ENCODE measurements at places on chromosomes 12 and 14.

DNA sequence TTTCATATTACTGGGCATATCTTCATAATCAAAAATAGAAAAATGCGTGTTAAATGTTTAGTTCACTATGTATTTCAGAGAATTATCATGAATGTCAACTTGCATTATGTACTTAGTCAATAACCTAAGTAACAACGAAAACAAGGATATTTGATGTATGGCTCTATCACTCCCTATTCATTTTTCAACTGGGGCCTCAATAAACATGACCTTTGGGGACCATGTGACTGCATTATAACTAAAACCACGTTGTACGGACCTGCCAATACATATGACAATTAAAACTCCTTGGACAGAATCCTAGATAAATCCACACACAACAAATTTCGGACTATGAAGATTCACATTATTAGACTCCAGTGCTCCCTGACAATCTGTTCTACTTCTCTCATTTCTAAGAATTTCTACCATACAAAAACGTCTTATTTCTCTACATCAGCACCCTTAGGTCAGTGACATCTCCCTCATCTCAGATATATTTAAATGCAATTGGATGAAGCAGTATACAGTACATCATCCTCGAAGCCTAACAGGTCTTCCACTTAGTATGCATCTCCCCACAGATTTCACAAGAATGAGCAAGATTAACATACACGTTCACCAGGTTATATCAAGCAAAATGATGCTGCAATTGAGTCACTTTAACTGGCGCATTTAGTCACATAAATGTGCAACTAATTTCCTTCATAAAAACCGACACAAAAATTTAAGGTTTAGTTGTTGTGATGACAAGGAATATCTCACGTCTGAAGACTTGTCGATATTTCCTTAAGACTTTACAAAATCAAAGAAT lies 1.5 kb downstream of the UBE2N start:
- no peak for DNase-seq

DNA sequence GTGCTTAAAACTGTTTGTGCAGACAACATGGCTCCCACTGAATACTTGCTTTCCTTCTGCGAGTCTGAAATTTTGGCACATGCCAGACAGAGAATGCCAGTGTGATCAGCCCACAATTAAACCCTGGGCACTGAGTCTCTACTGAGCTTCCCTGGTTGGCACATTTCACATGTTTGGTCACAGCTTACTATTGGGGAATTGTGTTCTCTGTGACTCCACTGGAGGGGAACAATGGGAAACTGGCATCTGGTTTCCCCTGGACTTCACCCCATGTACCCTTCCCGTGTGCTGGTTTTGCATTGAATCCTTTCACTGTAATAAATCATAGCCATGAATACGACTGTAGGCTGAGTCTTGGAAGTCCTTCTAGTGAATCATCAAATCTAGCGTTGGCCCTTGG lies 64.9 kb downstream of the EFCAB11 start:
- no peak for DNase-seq

DNA sequence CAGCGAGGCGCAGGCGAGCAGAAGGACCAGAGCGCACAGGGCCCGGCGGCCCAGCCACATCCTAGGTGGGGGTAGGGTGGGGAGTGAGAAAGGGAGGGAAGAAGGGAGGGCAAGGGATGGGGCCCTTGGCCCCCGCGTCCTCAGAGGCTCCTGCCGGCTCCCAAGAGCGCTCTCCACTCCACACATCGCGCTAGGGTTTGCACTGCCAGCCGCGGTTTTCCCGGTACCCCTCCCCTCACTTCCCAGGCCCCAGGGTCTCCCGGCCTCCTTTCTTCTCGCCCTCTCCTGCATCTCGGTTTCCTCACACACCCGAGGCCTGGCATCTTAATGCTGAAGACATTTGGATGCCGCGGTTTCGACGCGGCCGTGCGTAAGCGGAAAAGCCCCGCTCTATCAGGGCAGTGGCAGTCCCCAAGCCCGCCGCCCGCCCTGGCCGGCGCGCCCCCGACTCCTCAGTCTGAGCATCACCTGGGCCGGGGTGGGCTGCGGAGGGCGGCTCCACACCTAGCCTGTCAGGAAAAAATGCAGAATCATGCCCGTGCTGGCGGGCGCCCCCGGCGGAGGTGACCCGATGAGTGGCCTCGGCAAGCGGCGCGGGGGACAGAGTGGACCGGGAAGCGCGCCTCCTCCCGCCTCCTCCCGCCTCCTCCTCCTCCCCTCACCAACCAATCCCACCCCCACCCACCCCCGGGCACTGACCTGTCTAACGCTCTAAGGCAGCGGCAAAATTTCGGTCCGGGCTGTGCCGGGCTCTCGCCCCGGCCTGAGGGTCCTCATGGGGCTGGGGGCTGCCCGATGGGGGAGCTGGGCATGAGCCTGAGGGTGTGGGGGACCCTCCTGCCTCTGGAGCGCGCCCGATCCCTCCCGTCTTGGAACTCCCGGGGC lies 686 bp downstream of the B4GALNT1 start:
- peak; percentile 52 for DNase-seq

- DNase-seq, result no peak
Observed at GRCh38 chr14:34699873-34700621, 14.3 kb downstream of the CFL2 start.

- DNase-seq, result no peak
Observed at GRCh38 chr12:114918535-114919233, 234.7 kb upstream of the TBX3 start.

DNA sequence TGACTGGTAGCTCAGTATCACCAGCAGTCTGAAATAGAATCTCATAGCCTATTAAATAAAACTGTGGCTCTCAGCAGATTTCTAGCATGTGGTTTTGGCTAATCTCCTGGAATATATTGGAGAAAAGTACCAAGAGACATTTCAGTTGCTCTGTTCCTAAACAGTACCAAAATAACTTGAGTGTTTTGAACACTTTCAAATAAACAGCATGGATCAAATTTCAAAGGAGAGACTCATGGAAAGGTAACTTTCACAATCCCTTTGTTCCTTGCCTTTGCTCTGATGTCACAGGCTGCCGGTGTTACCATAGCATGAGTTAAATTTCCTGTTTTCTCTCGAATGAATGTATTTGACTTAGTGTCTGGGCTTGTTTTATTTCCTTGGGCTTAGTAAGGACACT lies 3.4 kb downstream of the ARG2 start:
- DNase-seq, result no peak

GRCh38 chr12:63042646-63043045 lies 107.7 kb upstream of the PPM1H start:
- DNase-seq, result no peak

Data from GM13976 (cell line).